ENCODE measurements at places on chromosomes 3 and 15.

DNA sequence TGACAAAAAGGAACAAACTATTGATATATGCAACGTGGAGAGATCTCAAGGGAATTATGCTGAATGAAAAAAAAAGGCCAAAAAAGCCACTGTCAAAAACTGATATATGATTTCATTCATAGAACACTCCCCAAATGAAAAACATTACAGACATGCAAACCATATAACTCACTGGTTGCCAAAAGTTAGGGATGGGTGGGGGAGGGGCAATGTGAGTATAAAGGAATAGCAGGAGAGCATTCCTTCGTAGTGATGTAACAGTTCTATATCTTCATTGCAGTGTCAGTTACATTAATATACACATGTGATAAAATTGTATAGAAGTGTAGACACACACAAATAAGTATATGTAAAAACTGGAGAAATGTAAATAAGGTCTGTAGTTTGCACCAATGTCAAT is 12.2 kb downstream of the GBE1 start:
- no peak for DNase-seq

GRCh38 chr15:51878446-51879386 is 49.3 kb downstream of the TMOD3 start:
- no peak for DNase-seq

DNA sequence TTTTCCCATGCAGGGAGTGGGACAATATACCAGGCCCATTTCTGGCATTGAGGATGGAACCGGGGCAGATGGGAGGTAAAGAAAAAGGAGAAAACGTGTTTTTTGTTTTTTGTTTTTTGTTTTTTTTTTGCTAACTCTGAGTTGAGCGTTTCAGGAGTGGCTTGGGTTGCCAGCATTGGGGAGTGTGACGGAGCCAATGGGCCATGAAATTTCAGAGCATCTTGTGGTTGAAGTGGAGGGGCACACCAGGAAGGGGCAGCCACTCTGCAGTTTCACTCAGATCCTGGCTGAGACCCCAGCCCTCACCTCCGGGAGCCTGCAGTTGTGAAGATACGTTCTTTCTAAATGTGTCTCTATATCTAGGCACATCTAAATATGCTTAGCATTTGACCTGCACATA is 240.5 kb downstream of the TLE3 start:
- no peak for DNase-seq

- DNase-seq, result no peak
Measured at GRCh38 chr3:153244961-153245360, 82.9 kb downstream of the RAP2B start.

DNA sequence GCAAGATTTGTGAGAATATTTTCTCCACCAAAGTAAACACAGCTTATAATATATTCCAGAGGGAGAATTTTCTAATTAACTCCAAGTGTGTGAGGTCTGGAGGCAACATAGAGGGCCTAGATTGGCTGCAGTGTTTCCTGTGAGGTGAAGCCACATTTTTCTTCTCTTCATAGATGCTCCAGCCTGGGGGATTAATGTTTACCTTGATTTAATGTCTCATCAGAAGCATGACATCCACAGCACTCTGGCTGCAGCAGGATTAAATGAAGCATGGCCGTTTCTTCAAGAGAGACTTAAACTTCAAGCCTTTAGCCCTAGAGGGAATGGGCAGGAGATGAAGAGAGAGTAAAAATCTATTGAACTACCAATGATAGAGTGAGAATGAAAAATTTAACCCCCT is 137.9 kb upstream of the ZBTB20 start:
- DNase-seq, result no peak

Data from activated naive CD4-positive, alpha-beta T cell treated with anti-CD3 and anti-CD28 coated beads, Interleukin-2, amount 10 ng/mL, durations not matched to agents 7 days and 5 days (primary cell).